ENCODE measurements at places on chromosomes 3 and 15.

GRCh38 chr3:108117241-108117775 is 26.5 kb upstream of the CD47 start:
- no peak for DNase-seq

GRCh38 chr3:194485468-194485880 is 1.3 kb downstream of the ATP13A3 start:
- DNase-seq, result no peak

DNA sequence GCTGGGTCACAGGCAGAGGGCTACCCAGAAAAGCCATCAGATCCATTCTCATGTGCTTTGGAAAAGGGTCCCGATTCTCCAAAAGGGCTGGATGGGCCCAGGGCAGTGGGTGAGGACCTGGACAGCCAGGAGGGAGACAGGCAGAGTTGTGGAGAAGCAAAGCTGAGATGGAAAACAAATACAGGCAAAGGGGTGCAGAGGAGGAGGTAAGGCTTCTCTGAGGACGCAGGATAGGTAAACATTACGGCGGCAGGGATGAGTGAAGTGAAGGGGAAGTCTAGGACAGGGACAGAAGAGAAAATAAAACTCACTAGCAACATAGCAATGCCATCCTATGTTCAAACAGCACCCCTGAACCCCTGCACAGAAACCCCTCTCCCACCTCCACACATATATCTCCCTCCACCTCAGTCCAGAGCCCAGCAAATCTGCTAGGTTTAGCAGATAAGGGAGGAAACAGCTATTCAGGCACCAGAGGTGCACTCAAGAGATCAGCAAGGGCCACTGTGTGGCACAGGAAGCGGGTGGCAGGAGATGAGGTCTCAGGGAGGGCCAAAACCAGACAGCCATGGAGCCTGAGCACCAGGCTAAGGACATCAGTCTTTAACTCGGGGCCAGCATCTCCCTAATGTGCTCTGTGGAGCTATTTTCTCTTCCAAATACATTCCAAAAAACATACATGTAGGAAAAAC is 51.3 kb downstream of the HOMER2 start:
- DNase-seq, result no peak

DNA sequence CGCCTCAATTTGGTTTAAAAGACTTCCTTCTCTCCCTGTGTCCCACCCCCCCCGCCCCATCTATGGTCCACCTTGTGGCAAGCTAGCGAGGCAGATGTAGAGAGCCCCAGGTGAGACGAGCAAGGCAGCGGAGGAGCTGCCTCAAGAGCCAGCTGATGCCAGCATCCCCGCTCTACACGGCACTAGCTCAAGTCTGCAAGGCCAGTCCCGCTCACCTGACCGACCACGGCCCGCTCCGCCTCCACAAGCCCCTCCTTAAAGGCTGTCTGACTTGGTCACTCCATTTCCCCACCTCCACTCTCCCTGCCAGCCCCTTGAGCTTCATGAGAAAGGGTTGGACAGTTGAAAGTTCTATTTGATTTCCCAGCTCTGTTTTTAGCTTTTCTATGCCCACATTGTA is 56.2 kb upstream of the IGF1R start:
- DNase-seq, result no peak

- no peak for DNase-seq
Observed at GRCh38 chr3:114558271-114558670, 264.4 kb downstream of the TIGIT start.

- DNase-seq, result no peak
Observed at GRCh38 chr15:82750831-82751180, 41.1 kb upstream of the AP3B2 start.

- no peak for DNase-seq
Observed at GRCh38 chr3:52162250-52162872, 8.1 kb upstream of the POC1A start.

- no peak for DNase-seq
Observed at GRCh38 chr15:42736178-42736792, 643 bp downstream of the CDAN1 start.

- no peak for DNase-seq
Observed at GRCh38 chr3:58502872-58503271, 11.0 kb downstream of the KCTD6 start.

GRCh38 chr3:72009851-72010443 is 225.0 kb upstream of the PROK2 start:
- DNase-seq, result no peak

GRCh38 chr15:85557385-85557784 is 177.0 kb downstream of the AKAP13 start:
- no peak for DNase-seq

GRCh38 chr3:11602886-11603527 is 40.7 kb downstream of the VGLL4 start:
- DNase-seq, result no peak

DNA sequence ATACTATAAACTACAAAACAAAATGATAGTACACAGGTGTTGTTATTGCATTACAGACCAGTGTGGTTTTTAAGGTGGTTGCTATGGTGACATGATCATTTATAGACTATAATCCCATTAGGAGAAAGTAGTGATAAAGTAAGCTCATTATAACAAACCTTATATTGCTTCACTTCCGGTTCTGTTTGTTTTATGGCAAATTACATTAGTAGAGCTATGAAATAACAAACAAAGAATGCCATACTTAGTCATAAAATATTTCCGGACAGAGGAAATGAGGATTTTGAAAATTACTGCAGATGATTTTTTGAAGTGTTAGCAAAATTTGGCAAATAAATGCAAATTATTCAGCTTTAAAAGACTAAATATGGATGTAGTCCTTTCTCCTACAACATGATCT is 640.4 kb upstream of the ARPP21 start:
- DNase-seq, result no peak

GRCh38 chr3:142651711-142652110 is 55.5 kb downstream of the PLS1 start:
- no peak for DNase-seq

DNA sequence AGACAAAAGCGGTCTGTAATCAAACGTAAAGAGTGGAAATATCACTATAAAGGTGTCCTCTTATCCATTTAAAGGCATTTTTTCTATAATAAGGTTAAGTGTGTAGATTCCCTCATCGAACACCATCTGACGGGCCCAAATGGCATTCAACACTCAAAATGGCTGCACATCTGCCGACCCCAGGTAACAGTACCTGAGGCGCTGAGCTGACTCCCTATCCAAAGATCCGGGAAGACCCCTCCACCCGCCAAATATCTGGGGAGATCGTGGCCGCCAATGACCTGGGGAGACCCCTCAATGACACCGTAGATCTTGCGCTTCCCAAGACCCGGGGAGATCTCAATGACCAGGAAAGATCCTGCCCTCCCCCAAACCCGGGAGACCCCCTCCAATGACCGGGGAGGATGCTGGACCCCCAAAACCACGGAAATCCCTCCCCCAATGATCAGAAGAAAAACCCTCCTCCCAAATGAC is 476 bp downstream of the IP6K2 start:
- peak; percentile 3 for DNase-seq

DNA sequence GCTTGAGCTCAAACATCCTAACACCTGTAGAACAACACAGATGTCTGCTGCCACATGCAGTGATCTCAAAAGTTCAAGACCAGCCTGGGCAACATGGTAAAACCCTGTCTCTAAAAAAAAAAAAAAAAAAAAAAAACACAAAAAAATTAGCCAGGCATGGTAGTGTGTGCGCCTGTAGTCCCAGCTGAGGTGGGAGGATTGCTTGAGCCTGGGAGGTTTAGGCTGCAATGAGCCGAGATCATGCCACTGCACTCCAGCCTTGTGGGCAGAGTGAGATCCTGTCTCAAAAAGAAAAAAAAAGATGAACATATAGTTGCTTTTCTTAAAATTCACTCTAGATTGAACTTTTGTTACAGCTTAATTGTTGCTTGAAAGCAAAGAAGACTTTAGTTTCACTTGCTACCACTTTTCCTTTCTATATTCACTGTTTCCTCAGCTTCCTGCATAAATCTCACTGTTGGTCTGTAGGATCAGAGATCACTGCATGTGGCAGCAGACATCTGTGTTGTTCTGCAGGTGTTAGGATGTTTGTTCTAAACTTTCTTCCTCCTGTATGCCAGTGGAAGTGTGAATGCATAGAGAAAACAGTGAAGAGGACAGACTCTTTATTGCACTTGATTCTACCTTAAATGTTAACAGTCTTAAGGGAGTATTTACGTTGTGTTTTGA is 12.6 kb downstream of the RAB11A start:
- no peak for DNase-seq

GRCh38 chr3:128275316-128276145 is 122.2 kb downstream of the EEFSEC start:
- no peak for DNase-seq

- peak; percentile 72 for DNase-seq
Observed at GRCh38 chr15:72198356-72199204, 993 bp upstream of the GRAMD2A start.

DNA sequence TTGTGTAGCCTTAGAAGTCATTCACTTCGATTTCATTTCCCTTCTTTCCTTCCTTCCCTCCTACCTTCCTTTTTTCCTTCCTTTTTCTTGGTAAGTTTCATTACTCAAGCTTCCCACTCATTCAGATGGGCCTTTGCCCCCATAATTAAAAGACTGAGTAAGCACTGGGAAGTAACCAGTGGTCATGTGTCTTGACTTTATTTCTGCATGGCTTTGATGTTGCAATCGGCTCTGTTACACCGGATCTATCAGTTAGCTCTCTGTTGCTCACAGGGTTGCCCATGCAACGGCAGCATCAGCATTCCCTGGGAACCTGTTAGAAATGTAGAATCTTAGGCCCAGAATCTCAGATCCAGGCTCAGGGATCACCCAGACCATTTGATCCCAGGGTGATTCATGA is 25.6 kb upstream of the LARS2 start:
- no peak for DNase-seq

- DNase-seq, result no peak
Observed at GRCh38 chr3:43539321-43539720, 82.5 kb downstream of the ANO10 start.

GRCh38 chr3:144364737-144365136 is 393.1 kb downstream of the DIPK2A start:
- no peak for DNase-seq

DNA sequence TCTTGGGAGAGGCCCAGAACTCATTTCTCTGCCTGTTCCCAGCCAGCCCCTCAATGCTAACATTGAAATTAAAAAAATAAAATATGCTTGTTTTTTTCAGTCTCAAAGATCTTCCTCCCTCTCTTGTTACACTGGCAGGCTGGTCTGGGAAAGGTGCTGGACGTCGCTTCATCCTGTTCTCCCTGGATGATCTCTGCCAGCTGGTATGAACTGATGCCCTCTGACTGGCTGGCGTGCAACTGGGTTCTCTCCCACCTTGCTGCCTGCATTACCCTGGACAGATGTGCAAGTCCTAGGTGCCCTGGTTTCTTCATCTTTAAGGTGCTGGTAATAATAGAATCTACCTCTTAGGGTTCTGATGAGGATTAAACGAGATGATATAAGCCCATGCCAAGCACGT is 263.9 kb upstream of the PROK2 start:
- DNase-seq, result no peak

- no peak for DNase-seq
Observed at GRCh38 chr15:68278595-68279405, 1.3 kb downstream of the FEM1B start.

- no peak for DNase-seq
Observed at GRCh38 chr3:133295944-133296917, 103.6 kb upstream of the BFSP2 start.

DNA sequence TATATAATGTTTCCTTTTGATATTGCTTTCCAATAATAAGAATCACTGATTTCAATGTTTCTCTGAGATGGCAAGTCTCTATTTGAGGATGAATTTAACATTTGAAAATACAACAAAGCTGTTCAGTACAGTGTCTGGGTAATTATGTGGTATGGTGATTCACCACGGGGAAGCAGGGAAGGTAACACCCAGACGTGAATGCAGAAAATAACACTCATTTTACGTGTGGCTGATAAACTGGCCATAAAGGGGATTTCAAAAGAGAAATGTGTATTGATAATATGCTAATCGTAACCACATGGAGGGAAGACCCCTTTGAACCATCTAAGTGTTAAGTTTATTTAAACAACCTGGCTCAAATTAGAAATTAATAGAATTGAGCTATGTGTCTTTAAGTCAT is 344.6 kb downstream of the GRM7 start:
- no peak for DNase-seq

DNA sequence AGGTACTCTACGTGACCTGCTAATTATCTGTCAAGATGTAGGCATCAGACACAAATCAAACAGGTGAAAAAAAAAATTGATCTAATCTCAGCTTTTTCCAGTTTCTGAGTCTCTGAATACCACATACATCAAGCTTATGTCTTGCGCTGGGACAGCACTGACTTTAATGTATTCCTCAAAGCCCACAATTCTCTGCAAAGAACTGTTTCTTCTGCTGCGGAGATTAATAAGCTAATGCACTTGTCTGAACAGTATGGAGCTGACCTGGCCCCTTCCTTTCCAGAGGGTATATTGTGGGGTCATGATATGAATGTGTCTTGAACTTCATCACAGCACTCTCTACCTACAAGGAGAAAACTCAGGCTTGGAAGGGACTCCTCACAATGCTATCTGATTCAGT is 87.8 kb downstream of the FOXB1 start:
- no peak for DNase-seq

DNA sequence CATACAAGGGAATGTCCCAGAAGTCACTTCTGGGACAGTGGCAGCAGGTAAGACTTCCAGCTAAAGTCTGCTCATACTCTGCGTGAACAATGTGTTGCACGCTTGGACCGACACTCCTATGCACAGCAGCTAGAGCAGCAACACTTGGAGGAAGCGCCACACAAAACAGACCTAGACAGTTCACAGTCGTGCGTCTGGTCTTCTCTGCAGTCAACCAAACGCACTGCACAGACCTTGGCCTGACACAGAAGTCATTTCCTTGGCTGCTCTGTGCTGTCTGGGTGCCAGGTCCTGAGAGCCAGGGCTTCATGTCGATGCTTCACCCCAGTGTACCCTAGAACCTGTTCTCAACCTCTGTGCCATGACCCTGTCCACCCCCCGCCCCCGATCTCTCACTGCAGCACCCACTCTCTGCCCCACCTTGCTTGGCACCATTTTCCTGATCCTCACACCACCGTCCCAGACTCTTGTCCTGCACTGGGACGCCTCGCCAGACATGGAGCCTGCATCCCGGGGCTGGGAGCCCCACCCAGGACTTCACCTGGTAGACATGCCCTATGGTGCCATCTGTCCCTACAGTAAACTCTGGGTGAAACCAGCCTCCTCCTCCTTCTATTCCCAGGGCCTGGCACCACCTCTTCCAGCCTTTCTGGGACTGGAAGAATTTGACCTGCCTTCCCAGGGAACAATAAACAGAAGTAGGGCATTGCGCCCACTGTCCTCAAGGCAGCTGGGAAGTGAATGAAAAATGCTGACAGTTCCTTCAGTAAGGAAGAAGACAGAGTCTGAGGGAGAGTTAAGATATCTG is 3.1 kb downstream of the ATP10A start:
- DNase-seq, result no peak

GRCh38 chr3:13932578-13933295 is 52.9 kb upstream of the WNT7A start:
- no peak for DNase-seq
